Stimulated activated CD8-positive, alpha-beta memory T cell treated with anti-CD3 and anti-CD28 coated beads, Interleukin-15, amount 100 ng/mL, for 48 hours (primary cell): ENCODE measurements at places on chromosomes 11 and 22.

DNA sequence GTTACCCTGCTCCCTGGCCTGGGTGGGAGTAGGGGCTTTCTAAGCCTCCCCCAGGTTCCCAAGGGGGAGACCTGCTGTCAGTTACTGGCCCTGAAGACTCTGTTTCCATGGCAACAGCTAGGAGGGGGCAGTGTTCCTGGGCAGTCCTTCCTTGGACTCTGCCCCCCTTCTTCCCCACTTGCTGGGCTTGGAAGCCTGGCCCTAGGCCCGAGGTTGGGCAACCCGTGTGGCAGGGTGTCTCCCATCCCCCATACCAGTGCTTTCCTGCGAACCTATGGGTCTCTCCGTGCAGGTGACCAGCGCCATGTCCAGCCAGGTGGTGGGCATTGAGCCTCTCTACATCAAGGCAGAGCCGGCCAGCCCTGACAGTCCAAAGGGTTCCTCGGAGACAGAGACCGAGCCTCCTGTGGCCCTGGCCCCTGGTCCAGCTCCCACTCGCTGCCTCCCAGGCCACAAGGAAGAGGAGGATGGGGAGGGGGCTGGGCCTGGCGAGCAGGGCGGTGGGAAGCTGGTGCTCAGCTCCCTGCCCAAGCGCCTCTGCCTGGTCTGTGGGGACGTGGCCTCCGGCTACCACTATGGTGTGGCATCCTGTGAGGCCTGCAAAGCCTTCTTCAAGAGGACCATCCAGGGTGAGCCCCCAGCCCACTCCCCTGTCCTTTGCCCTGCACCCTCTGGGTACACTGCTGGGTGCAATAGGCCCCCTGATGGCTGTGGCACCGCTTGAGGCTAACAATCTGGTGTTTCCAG, 1.7 kb downstream of the ESRRA start:
- DNase-seq, result no peak

DNA sequence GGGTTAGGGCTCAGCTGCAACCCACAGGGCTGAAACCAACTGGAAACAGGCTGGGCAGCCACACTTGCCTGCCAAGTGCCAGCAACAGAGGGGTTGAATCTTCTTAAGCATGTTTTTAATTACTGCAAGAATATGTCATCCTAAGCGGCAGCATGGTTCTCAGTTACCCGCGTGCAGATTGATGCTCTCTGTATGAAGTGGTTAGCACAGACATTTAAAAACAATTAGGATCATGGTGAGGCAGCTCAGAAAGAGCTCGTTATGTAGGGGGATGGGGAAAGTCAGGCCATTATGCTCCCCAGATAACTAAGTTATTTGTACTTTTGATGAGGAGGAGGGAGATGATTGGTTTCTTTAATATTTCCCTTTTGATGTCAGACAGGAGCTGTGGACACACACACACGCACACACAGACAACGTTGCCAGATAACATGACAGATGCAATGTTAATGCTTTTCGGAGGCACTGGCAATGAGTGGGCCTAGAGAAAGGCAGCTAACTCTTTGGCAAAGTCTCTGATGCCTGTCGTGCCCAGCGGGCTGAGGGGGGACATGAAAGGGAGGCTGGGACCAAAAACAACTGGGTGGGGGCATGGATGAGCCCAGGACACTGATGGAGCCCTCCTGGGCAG, 389.7 kb downstream of the NXPE2 start:
- DNase-seq, result no peak

DNA sequence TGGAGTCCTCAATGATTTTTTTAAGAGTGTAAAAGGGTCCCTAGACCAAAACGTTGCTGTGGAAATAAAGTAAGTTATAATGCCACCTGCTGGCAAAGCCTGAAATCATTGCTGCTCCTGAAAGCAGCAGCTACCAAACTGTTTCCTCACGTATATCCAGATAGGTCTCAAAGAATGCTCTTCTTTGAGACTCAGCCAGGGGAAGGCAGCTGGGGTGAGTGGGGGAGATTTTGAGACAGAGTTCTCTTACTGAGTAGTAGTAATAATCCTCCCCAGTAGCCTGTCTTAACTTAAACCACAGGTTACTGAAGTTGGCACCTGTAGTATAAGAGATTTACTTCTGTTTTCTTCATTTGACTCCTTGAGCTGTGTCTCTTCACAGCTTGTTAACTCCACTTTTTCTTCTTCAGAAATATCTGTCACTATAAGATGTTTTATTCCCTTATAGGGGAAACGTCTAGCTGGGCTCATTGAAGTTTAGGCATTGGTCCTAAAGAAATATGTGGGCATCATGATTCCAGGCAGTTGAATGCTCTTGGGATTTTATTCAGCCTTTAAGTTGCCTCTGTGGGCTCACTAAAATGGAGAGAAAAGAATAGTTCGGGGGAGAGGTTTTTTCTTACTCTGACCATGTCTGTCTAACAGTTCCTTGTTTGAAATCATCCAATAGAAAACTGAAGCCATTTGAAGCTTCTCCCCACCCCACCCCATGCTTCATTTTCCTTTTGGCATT, 77.9 kb downstream of the BTBD10 start:
- no peak for DNase-seq

- no peak for DNase-seq
These were observed 654.3 kb downstream of the NTM start for GRCh38 chr11:132024587-132025295.

DNA sequence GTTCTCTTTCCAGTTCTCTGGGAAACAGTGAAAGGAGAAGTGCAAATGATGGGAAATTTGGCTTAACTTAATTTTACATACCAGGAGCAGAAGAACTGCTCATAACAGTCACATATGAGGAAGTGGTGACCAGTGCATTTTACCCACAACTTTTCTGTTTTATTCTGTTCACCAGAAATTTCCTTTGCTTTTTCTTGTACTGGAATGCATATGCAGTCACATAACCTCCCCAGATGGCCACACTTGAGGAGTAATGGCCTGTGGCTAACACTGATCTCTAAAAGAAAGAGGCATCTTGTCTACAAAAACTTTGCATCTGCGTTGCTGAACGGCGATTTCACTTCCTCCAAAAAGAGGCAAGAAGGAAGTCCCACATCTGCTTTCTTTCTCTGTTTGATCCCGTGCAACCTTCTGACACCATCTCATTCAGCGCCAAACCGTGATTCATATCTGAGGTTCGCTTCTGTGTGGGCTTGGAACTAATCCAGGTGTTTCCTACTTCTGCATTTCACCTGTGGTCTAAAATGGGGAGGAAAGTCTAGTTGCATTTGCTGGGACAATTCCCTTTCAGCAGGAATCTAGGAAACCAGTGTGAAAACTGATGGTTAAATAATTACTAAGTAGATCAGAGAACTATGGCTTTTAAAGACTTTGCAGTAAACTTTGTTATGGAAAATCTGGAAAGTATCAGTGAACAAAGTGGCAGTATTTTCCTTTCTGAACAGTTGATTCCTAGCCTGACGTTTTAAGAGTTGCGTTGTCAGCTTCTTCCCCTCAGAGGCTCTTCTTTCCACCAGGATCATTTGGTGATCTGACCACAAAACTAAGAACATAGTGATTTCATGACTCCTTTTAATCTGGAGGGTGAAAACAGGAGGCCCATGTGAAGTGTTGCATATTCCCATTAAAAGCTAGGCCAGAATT, 4.2 kb upstream of the MPEG1 start:
- DNase-seq, result no peak
